ENCODE measurements at places on chromosomes 2 and 18.

GRCh38 chr2:116696223-116696622, 1118.3 kb upstream of the DDX18 start:
- no peak for DNase-seq

- no peak for DNase-seq
These were observed 10.5 kb downstream of the PLEK start for GRCh38 chr2:68375582-68375981.

GRCh38 chr18:42545825-42546224, 569.7 kb downstream of the RIT2 start:
- no peak for DNase-seq

DNA sequence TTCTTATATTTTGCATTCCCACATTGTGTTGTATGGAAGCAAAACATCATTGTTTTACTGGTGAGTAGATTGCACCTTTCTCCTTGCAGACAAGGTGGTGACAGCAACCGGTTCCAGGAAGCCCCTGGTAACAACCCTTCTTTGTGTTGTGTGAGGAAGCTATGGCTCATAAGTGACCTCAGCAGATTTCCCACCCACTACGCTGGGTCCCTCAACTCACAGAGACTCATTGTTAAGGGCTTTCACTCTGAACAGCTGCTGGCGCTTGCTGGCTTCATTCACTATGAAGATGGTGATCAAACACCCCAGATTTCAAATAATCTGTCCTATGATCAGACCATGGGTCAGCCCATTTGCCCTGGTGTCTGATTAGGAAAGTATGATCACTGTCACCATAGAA, 53.4 kb downstream of the WIPF1 start:
- no peak for DNase-seq

Data from esophagus squamous epithelium (tissue), 5 donors.